ENCODE measurements at places on chromosomes 16 and 17.

- DNase-seq: peak; percentile 48
Observed at GRCh38 chr17:45640141-45640850, 143.8 kb upstream of the CRHR1 start.

GRCh38 chr17:80082403-80083135 is 18.8 kb upstream of the GAA start:
- DNase-seq: peak; percentile 15

- DNase-seq: no peak
Observed at GRCh38 chr16:12754824-12755543, 48.7 kb downstream of the CPPED1 start.

DNA sequence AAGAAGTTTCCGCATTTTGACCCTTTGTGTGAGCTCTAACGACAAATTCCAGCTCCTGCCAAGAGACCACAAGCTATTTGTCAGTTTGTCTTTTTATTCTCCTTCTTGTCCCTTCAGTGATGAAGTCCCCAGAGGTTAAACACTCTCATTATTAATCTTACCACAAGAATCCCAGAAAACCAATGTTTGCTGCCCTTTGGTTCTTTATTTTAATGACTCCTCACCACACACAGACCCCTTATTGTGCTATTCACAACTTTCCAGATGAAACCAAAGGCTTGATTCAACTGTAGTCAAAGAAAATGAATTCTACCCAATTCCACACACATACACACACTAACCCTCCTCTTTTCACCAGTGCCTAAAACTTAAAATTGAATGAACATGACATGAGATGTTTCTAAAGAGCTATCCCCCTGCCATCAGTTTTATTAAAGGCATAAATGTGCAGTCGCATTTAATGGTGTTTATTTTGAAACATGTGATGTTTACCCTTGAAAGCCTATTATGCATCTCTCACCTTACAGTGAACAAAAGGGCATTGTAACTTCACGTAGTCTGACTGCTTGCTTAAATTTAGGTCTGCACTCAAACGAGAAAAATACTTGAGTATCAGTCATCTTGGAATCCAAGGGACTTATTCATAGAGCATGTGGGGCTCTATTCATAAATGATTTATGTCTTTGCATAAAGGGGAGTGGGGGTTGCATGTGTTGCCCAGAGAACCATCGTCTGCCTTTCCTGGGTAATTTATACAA is 44.1 kb downstream of the PCTP start:
- no peak for DNase-seq

DNA sequence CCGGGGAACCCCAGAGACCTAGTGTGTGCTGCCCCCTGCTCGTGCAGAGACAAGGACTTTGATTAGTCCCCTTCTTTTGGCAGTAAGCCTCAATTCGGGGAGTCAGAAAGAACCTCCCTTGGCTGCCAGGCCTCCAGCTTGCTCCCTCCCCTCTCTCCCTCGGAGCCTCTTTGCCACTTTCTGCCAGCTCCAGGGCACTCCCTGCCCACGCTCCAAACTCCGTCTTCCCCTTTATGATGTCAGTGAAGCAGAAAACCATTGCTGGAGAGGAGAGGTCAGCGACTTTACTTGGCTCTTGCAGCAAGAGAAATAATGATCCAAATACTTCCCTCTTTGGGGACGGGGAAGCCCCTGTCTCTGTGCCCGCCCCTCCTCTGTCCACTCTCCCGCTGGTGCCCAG is 28.1 kb downstream of the TTYH2 start:
- no peak for DNase-seq

DNA sequence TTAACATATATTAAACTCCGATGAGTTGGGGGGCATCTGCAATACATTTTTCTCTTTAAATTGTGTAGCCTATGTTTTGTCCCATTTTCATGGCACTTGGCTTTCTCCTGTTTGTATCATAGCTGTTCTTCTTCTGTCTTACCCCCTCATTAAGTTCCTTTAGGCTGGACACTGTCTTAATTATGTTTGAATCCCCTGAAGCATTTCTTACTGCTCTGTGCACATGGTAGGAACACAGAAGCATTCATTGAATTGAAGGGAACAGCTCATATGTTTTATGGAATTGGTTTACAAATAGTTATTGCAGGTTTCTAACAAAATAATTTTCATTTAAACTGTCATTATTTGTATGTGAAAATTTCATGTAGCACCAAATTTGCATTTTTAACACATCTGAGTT is 176.8 kb downstream of the TANC2 start:
- no peak for DNase-seq

GRCh38 chr17:56172517-56172982 is 19.3 kb downstream of the ANKFN1 start:
- no peak for DNase-seq

DNA sequence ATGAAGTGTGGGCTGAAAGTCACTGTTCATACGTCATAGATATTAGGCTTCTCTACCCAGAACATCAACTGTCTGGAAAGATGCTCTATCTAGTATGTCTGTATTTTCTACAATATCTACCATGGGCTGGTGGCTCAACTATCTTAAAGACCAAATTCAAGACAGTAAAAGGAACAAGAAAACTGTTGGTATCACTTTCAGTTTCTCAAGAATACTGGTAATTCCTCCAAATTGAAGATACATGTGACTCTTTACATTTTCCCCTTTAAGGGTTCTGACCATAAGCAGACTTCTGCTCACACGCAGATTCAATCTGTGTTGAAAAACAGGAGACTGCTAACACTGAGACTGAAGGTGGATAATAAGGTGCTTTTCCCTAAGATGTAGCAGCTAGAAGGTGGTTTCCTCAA is 24.2 kb downstream of the XPO6 start:
- DNase-seq: no peak

GRCh38 chr16:1309888-1310831 is 724 bp downstream of the UBE2I start:
- no peak for DNase-seq

- DNase-seq: no peak
Observed at GRCh38 chr16:56246051-56246817, 54.9 kb downstream of the GNAO1 start.

- DNase-seq: no peak
Observed at GRCh38 chr16:81005610-81006161, 999 bp downstream of the CMC2 start.

DNA sequence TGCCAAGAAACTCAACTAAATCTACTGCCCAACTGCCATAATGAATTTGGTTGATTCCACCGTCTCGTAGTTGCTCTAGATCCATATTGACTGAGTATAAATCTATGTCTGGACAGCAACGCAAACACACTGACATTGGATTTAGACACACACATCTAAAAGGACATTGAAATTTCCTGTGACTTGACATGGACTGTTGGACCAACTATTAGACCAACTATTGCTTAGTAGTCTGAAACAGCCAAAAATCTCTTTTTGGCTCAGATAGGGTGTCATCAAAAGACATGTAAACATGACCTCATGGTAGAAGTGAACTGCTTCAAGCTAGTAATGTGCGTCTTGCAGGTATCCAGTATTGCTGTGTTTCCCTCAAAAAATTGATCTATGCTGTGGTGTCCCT is 31.3 kb downstream of the KIAA0513 start:
- DNase-seq: no peak

- no peak for DNase-seq
Observed at GRCh38 chr16:56048425-56049105, 142.7 kb upstream of the GNAO1 start.

DNA sequence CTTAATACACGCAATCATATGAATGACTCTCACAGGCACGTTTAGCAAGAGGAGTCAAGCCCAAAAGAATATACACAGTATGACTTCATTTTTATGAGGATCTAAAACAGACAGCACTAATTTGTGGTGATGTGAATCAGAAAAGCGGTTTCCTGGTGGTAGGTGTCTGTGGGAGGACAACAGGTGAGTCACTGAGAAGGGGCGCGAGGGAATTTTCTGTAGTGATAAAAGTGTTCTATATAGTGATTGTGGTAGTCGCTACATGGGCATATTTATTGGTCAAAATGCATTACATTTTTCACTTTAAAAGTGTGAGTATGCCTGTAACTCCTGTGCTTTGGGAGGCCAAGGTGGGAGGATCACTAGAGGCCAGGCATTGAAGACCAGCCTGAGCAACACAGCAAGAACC is 7.6 kb upstream of the TNRC6A start:
- DNase-seq: no peak

DNA sequence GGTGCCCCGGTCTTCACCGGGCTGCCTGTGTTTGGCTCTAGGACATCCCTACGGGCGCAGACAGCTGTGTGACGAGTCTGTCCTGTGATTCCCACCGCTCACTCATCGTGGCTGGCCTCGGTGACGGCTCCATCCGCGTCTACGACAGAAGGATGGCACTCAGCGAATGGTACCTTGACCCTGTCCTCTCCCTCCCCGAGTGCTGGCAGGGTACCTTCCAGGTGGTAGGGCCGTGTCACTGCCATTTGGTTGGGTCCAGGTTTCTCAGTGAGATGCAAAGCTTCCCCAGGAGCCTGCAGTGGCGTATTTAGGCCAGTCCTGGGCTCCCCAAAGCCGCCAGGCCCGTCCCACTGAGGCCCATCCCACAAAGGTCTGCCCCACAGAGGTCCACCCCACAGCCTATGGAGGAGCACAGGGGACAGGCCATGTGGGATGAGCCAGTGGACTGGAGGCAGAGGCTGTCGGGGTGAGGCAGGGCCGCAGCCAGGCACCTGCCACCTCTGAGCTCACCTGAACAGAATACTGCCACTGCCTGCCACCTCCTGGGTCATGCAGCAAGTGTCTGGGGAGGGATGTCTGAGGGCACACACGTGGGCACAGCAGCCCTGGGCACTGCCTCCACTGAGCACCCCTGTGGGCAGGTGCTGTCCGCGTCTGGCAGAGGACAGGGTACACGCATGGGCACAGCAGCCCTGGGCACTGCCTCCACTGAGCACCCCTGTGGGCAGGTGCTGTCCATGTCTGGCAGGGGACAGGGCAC is 31.4 kb upstream of the CHMP6 start:
- DNase-seq: no peak

GRCh38 chr17:64455993-64456885 is 7.3 kb downstream of the MILR1 start:
- DNase-seq: no peak

GRCh38 chr16:64397042-64397441 is 724.8 kb downstream of the CDH11 start:
- DNase-seq: no peak

DNA sequence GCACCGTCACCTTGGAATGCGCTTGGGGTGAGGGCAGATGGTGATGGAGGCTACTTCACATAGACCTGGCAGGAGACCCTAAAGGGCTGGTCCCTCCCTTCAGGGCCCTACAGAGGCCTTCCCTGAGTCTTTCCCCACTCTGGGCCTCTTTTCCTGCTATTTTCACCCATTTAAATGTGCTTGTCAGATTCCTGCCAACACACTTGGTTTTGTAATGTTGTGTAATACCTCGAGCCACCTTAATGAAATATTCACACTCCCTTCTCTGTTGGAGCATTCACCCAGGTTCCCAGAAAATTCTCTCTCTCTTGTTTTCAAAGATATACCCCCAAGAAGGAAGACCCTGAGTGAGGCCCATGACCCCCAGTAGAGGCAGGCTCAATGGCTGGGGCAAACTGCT is 456.6 kb upstream of the DYNLRB2 start:
- DNase-seq: no peak

- no peak for DNase-seq
Observed at GRCh38 chr17:55496094-55496881, 15.0 kb downstream of the SMIM36 start.

GRCh38 chr16:2507052-2507659 is 6.6 kb upstream of the ATP6V0C start:
- DNase-seq: no peak

DNA sequence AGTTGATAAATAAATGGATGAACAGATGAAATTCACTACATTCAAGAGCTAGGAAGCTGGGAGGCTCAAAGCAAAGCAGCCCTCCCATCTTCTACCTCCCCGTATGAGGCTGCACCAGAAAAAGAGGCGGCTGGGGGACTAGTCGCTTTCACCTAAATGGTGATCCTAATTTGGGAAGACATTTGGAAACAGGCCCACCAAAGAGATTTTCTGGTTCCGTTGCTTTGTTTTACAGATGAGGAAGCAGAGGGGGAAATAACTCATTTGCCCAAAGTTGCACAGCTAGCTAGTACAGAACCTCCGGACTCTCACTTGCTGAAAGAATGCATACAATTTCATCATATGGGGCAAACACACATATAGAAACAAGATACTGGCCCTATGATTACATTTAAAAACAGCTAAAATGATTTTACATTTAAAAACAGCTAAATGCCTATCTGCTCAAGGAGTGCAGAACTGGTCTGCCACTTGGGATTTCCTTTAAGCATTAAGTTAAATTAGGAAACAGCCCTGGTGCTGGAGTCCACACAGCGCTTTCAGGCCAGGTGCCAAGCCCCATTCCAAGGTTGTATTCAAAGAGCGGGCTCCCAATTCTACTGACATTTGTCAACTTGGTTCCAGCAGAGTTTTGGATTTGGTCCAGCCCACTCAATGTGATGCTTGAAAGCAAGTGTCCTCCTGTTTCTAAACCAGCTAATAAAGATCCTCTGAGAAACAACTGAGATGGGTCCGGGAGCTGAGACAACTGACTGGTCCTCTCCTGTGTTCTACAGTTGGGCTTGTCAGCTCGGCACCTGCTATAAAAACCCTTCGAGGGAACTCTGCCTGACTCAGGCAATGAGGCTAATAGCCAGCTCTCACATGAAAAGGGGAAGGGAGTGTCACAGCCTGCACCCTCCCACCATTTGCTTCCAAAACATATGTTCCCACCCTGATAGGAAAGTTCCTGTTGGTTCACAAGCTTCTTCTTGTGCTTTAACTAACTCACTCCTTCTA is 11.7 kb downstream of the ERN1 start:
- DNase-seq: no peak

DNA sequence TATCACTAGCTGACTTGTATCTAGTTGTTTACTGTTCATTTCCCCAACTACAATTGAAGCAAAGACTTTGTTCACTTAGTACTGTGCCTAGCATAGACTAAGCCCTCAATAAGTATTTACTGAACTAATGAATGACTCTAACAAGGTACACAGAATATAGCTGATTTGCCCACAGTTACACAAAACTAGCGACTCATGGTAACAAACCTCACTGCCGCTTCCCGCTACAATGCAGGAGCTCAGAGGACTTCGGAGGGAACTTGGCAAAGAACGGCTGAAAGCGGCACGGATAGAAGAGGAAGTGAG is 524 bp downstream of the EFTUD2 start:
- no peak for DNase-seq

DNA sequence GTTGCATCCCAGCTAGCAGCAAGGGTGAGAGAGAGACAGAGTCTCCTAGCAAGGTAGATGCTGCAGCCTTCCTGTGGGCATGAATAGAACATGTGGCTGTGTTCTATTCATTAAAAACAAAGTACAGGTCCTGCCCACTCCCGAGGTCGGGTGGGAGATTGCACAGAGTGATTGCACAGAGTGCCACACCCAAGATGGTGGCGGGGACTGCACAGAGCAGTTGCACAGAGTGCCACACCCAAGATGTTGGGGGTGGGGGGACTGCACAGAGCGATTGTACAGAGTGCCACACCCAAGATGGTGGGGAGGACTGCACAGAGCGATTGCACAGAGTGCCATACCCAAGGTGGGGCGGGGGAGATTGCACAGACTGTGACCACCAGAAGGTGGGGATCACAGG is 410.8 kb upstream of the EEF2KMT start:
- no peak for DNase-seq
